Effector memory CD4-positive, alpha-beta T cell (primary cell): ENCODE measurements at places on chromosomes 6 and 20.

GRCh38 chr6:5337573-5337972 lies 76.3 kb downstream of the FARS2 start:
- DNase-seq = no peak

DNA sequence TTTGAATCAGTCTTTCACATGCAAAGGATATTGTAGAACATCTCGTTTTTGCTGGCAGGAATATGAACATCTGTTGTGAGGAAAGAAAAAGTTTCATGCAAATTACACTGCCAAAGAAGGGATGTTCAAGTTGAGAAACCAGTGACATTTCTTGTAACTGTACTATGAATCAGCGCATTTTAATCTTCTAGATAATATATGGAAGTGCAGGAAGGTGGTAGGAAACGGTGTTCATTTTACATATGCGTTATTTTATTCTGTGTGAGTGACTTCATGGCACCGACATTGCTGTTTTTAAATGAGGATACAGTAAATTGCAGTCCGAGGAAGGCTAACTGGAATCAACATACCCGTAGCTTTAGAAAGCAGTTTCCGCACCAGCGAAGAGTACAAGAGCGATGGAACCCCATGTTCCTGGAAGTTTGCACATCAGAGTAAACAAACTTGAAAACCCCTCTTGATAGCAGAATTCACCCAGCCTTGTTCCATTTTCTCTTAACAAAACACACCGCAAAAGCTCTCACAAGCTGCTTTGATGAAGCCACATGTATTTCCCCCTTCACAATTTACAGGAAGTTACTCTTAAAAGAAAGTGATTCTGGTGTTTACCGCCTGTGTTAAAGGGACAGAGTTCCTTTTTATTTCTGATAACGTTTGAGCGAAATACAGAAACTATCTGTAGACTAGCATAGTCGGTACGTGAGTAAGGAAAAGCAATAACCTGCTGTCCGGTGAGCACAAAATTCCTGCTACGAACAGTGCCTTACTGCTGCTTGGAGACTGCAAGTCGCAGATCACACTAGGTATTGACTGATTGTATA lies 11.5 kb downstream of the PRDM1 start:
- DNase-seq = peak; percentile 40

GRCh38 chr6:148887181-148887580 lies 140.4 kb downstream of the UST start:
- DNase-seq = no peak

DNA sequence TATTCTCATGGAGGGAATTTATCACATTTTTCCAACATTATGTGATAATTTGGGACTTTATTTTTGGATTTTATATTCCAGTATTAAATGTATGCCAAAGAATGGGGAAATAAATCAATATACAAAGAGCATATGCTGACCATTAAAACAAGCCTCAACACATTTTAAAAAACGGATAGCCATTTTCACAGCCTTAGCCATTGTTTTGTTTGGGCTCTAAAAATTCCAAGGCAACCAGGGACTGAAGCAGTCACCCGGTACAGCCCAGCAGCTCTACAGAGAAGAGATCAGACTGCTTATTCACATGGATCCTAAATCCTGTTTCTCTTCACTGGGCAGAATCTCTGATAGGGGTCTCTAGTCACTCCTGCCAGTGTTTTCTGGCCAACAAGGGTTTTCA lies 150.2 kb upstream of the OGFRL1 start:
- DNase-seq = no peak

- no peak for DNase-seq
Measured at GRCh38 chr6:4817551-4817950, 41.3 kb downstream of the CDYL start.

DNA sequence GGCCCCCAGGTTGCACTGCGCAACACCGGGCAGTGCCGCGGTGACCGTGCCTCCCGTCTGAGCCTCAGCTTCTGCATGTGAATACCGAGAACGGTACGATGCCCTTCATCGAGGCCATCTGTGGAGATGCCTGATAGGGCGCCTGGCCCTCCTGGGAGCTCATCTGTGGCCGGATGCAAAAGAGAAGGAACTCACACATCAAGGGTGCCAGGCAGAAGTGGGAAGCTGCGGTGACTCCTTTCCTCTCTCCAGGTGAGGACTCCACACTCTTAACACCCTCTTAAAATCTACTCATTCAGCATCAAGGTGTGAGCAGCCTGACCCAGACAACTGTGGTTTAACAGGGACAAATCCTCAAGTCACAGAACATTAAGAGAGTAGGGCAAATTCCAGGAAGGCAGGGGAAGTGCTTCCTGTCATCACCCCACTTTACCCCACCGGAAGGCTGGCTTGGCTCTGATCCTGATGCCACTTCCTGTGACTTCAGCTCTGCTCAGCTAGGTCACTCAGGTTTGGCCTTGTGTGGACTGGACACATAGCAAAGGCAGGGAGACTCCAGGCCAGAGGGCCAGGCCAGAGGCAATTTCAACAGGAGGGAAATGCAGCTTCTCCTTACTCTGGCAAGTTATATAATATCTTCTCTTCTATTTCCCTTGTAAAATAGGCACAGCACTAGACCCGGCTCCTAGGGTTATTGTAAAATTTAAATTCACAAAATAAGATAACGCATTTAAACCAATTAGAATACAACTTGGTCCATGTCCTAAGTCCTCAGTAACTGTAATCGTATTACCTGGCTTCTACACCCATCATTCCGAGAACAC lies 69.4 kb downstream of the CPNE5 start:
- no peak for DNase-seq

DNA sequence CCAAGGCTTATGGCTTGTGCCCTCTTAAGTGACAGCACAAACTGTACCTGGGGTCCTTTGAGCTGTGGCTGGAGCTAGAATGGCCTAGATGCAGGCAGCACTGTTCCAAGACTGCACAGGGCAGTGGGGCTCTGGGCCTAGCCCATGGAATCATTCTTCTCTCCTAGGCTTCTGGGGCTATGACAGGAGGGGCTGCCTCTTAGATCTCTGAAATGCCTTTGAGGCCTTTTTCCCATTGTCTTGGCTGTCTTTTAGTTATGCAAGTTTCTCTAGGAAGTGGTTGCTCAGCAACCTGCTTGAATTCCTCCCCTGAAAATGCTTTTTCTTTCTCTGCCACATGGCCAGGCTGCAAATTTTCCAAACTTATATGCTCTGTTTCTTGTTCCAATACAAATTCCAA lies 183.4 kb downstream of the WDR27 start:
- DNase-seq = no peak

GRCh38 chr6:107763946-107764345 lies 60.2 kb downstream of the SCML4 start:
- no peak for DNase-seq

DNA sequence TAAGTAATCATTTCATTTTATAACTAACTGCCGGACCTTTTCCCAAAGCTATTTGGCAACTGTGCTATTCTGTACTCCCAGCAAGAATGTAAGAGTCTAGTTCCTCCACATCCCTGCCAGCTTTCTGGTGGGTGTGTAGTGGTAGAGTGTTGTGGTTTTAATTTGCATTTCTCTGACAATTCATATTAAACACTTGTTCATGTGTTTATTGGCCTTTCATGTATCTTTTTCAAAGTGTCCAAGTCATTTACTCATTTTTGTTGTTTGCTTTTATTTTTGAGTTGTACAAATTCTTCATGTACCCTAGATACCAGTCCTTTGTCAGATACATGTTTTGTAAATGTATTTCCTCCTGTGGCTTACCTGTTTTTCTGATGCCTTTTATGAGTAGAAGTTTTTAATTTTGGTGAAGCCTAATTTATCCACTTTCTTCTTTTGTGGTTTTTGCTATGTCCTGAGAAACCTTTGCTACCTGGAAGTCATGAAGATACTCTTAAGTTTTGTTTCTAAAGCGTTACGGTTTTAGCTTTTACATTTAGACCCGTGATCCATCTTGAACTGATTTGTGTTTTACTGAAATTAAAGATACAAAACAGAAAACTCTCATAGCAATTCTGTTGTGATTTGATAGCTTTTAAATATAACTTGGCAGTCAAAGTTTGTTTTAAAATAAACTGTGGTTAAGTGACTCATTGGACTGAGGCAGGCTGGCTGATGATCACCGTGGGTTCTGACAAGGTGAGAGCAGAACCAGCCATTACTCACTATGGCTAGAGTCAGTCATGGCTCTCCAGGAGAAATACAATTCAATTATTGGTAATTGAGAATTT lies 8.0 kb downstream of the MYLIP start:
- peak; percentile 26 for DNase-seq

DNA sequence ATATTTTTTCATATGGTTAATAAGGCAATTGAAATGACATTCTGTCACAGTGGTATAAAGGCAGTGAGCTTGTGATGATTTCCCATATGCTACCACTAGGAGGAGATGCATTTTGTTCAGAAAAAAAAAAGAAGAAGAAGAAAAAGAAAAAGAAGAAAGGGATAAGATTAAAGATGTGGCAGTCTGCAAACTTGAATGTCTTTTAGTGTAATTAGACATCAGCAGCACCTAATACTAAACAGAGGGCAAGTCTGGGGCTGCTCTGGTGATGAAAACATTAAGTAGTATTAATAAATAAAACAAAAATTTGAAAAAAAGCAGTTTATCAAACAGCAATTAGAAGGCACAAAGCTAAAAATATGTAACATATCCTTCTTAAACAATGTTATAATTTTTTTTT lies 95.4 kb upstream of the DEFB112 start:
- no peak for DNase-seq

DNA sequence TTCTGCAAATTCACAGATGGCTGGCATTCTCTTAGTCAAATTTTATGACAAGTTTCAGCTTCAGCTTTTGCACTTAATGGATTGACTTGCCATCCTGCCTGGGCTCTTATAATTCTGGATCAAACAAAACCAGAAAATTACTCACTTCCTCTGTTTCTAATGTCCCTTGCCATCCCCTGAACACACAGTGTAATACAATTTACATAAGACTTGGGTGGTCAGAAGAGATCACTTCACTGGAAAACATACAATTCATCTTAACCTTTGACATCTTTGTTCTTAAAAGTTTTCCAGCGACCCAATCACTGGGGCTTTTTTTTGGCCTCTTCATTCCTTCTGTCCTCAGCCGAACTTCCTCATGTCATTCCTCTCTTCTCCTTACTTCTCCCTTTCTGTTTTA lies 199.0 kb downstream of the ARHGAP18 start:
- no peak for DNase-seq

GRCh38 chr6:32852018-32852843 lies 1.3 kb downstream of the TAP1 start:
- DNase-seq = peak; percentile 24

- no peak for DNase-seq
Measured at GRCh38 chr6:156976216-156977127, 199.3 kb downstream of the ARID1B start.

GRCh38 chr20:14698605-14699373 lies 361.4 kb upstream of the FLRT3 start:
- no peak for DNase-seq

GRCh38 chr6:77440206-77440976 lies 22.9 kb downstream of the HTR1B start:
- DNase-seq = no peak

DNA sequence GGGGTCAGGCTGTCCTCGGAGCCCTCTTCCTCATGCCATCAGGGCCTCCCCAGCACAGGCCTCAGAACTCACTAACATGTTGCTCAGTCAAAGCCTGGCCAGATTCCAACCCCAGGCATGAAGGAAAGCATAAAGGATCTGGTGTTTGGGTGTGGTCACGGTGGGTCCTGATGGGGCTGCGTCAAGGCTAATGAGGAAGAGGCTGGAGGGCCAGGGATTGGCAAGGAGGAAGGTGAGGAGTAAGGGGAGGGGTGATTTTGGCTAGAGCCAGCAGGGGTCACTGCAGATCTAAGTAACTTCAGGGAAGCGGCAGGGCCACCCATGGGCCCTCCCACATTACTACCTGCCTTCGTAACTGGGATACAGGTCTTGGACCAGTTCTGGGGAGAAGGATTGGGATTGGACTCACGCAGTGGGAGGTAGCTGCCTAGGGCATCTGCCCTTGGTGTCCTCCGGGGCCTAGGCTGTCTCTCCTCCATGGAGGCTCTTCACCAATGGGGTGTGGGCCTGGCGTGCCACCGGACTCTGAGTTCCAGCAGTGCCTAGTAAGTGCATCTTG lies 36.2 kb upstream of the MRPS18A start:
- DNase-seq = peak; percentile 53

DNA sequence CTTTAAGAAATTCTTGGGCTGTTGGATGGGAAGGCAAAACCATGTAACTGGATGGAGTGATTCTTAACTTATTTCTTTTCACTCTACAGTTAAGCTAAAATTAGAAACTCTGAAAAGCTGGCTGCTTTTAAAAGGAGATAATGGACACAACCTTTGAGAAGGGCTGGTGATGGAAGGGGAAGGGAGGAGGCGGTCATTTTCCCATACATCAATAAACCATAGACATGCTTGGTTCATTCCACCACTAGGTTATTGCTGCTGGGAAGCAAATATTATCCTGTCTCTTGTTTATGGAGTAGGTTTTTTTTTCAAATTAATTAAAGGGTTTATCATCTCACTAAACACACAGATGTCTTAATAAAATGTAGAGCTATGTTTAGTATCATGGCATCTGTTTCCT lies 76.2 kb downstream of the PLCB1 start:
- DNase-seq = no peak

- DNase-seq = no peak
Measured at GRCh38 chr6:137363805-137364138, 130.4 kb downstream of the OLIG3 start.

DNA sequence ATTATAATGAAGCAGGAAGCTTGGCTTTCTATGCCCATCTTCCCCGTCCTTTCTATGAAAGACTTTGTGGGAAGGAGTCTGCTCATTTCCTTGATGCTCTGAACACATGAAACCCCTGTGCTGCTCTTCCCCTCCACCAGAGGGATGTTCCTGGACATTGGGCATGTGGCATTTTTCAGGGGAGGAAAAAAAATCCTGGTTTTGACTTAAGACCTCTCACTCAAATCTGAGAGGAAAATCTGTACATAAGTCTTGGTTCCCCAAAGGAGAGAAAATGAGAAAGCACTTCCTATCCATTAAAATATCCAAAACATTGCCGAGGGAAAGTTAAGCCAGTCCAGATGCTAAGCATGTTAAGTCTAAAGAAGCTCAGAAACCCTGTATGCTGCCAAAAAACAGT lies 393.0 kb downstream of the PAX1 start:
- DNase-seq = no peak

DNA sequence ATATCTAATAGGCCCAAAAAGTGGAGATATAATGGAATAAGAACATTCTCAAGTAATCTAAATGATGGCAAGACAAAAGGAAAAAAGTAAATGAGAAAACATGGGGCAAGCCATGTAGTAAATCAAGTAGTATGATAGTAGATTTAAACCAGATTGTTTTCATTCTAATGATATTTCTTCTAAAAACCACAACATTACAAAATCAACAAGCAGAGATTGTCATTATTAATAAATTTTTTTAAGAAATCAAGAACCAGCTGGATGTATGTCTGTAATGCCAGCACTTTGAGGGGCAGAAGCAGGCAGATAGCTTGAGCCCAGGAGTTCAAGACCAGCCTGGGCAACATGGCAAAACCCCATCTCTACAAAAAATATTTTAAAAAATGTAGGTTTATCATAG lies 155.0 kb downstream of the RNGTT start:
- DNase-seq = no peak

DNA sequence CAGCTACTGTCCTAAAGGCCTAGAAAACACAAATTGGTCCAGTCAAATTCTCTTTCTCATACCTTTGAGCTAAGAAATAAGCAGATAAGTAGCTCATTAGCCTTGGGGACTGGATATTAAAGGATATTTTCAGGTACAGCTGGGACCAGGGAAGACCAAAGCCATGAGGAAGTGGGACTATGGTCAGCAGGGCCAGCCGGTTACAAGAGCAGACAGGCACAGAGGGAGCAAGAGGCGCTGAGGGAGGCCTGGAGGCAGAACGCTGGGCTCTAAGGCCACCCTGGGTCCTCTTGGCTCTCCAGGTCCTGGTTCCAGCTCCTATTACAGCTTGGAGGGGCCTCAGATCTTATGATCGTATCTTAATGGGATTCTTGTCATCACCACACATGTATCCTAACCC lies 88.5 kb upstream of the KCNK16 start:
- DNase-seq = no peak
